NCI-H2081 (cell line): ENCODE measurements at places on chromosomes 2 and 18.

- DNase-seq = peak; percentile 64
Observed at GRCh38 chr2:67649331-67650261, 252.5 kb downstream of the ETAA1 start.

DNA sequence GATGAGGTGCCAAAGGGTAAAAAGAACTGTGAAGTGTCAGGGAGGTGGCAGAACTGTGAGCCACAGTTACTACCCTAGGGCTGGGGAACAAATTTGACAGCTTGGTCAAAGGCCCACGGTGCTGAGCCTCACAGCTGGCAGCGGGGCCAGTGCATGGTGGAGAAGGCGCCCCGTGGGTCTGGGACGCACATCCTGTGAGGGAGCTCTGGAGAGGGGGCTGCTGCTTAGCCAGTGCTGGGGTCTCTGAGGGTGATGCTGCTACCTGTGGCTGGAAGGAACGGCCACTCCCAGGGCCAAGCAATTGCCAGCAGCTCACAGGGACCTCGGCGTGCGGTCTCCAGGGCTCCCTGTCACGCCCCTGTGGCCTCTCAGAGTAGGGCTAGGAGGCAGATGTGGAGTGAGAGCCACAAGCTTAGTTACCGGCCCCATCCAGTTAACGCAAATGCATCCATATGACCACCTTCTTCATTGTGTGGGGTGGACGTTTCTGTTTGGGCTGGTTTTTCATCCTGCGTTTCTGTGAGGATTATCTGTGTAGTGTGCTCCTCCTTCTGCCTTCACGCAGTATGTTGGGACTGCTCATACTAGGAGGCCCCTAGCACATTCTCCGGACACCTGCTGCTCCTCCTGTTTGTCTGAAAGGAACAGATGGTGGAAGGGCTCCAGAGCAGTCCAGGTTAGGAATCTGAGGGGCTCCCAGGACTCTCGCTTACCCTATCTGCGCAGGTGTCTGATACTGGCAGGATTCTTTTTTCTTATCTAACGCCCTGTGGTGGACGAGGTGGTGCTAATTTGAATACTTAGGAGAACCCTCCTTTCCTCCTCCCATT lies 26.0 kb downstream of the STK25 start:
- DNase-seq = no peak

DNA sequence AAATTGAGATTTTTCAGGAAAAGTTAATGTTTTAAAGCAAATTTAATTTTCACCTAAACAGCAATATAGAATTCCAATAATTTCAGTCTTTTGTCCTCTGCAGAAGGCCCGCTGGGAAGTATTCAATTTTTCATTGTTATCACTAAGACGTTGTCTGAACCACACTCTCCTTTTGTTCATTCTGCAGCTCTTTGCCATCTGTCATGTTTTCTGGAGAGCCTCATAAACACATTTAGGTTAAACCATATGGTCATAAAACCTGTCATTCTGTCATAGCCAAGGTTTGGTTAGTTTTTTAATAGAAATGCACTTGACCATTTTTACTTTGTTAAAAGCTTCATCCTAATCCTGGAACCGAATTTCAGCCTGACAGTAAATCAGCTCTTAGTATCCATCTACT lies 54.0 kb upstream of the PGAP1 start:
- DNase-seq = no peak

- DNase-seq = no peak
Observed at GRCh38 chr2:46984642-46985476, 69.3 kb upstream of the MCFD2 start.
